Neural cell (in vitro differentiated cells): ENCODE measurements at places on chromosomes 1 and 21. TPM values are rescaled to one million over a fixed set of nuclear protein-coding genes. Genes with fewer than 3 reads are reported as not detected.

The ACTN2 gene
- polyA plus RNA-seq = 6.1 and 14.9 TPM in 2 replicates

The ELAPOR1 gene
- polyA plus RNA-seq = 16.8 and 18.8 TPM in 2 replicates

The IKBKE gene
- 0.74 TPM in 1 of 2 replicates, not detected in the other for polyA plus RNA-seq

The PKP1 gene
- polyA plus RNA-seq = not detected in 2 replicates

The SPRR4 gene
- not detected in 2 replicates for polyA plus RNA-seq

The RBP7 gene
- 0.56 TPM in 1 of 2 replicates, not detected in the other for polyA plus RNA-seq
